Neural crest cell (in vitro differentiated cells): ENCODE measurements at places on chromosomes 4 and X. TPM values are rescaled to one million over a fixed set of nuclear protein-coding genes. Genes with fewer than 3 reads are reported as not detected.

- no peak for DNase-seq
- no peaks in the 10 kb centered on the region for H3K27me3 ChIP-seq
- no peaks in the 10 kb centered on the region for H3K36me3 ChIP-seq
- no peak overlapping the region for H3K4me3 ChIP-seq
- H3K4me1 ChIP-seq, result peaks cover 22% of the 10 kb centered on the region
Observed at GRCh38 chr4:94566420-94566819, 114.7 kb downstream of the PDLIM5 start.

The CCDC120 gene
- total RNA-seq, result 13.8 and 14.7 TPM in 2 replicates

The AFP gene
- not detected in 2 replicates for total RNA-seq

DNA sequence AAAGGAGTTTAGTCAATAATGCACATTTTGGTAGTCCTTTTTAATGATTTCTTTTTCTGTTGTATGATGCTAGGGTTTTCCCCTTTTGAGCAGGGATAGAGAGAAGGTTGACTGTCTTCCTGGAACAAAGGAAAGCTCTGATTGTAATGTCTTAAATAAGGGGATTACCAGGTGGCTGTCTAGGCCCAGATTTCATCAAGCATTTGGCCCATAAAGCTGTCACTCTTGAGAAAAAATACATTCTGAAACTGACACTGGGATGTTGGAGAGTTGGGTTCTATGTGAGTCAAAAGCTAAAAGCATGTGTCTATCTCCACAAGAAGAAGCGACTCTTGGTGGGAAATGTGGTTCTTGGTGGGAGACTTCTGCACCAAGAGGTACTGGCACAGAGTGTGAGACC, 26.4 kb downstream of the KIAA1210 start:
- DNase-seq, result no peak
- H3K27ac ChIP-seq, result no peak overlapping the region
- H3K4me3 ChIP-seq, result no peak overlapping the region
- no peaks in the 10 kb centered on the region for H3K27me3 ChIP-seq
- no peaks in the 10 kb centered on the region for H3K36me3 ChIP-seq

GRCh38 chr4:145613566-145614232, 5.5 kb upstream of the MMAA start:
- no peaks in the 10 kb centered on the region for H3K36me3 ChIP-seq
- no peak overlapping the region for H3K4me3 ChIP-seq
- H3K27ac ChIP-seq, result peak overlapping the region; percentile 27

The WAS gene
- total RNA-seq, result 0.64 and 0.70 TPM in 2 replicates

DNA sequence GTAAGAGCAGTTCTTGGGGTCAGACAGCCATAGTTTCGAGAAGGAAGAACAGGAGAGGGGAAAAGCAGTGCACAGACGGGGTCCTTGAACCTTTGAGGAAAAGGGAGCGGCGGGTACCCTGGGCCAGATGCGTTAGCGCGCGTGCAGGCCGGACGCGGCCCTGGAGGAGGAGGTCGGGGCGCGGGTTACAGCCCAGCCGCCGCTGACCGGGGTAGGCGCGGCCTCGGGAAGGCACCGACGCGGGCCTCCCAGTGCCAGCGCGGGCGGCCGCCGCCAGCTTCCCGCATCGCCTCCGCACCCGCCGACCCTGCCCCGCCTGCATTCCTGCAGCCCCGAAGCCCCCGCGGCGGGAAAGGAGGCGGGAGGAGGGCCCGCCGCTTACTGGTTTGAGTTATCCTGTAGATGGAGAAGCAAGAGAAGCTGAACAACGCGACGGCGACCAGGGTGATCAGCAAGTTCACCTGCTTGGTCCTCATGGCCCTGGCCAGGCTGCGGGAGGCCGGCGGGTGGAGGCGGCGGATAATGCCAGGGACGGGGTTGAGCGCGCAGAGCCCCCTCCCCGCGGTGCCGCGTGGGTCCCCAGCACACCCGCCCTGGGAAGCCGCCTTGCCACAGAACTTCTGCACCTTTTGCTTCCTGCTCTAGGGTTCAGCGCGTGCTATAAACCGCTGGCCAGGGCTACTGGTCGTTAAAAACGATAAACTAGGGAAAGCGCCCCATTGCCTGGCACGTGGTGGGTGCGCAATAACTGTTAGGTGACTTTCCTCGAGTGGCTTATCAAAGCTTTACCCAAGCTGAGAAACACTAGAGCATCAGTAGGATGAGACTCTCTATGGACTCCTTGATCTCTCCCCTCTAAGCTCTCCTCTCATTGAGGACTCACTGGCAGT, at the start of gene MGAT4D:
TSS of gene MGAT4D (minus strand) at position 547 of the 890 bp plus-strand sequence. CDS start at position 476, 71 bp downstream.
- H3K27ac ChIP-seq, result no peak within 1 kb of the TSS
- H3K4me3 ChIP-seq, result peak within 1 kb of the TSS; percentile 74
- peaks cover 4% of the 10 kb centered on the region for H3K4me1 ChIP-seq
- H3K27me3 ChIP-seq, result peaks cover 68% of the 10 kb centered on the region
- DNase-seq, result peak; percentile 16

The ASB5 gene
- total RNA-seq, result not detected in 2 replicates

The SSX4B gene
- total RNA-seq, result not detected in 2 replicates

DNA sequence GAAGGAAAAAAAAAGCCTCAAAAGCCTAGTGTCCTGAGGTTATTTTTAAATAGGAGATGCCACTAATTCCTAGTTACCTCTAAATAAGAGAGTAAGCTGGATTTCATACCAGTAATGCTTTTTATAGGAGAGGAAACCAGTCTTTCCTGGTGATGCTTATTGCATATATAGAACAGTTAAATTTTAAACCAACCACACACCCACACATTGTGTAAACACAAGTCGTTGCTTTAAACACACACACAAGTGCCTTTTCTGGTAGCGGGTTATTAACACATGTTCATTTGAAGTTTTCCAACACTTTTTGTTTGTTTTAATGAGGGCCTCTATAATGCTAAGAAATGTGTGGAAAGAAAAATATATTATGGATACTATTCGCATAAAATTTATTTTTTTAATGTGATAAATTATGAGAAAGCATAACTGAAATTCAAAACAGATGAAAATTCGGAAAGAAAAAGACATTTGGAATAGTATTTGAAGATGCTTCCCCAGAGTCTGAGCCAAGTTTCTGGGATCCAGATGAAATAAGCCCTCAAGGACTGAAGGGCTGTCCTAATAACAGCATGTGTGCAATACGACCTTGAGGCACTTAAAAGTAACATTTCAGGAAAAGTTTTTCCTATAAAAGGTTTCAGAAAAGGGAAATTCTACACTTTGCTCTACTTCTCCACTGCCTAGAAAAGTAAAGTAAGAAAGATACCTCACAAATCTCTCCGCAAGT, 2.0 kb downstream of the ANTXR2 start:
- no peak overlapping the region for H3K27ac ChIP-seq
- peaks cover 4% of the 10 kb centered on the region for H3K36me3 ChIP-seq
- peaks cover 24% of the 10 kb centered on the region for H3K4me1 ChIP-seq
- no peaks in the 10 kb centered on the region for H3K27me3 ChIP-seq
- no peak for DNase-seq
- H3K4me3 ChIP-seq, result peak overlapping the region; percentile 96

- H3K4me3 ChIP-seq, result no peak overlapping the region
- H3K36me3 ChIP-seq, result no peaks in the 10 kb centered on the region
- no peaks in the 10 kb centered on the region for H3K27me3 ChIP-seq
- no peak overlapping the region for H3K27ac ChIP-seq
Observed at GRCh38 chr4:188300385-188300784, 161.1 kb downstream of the TRIML1 start.

GRCh38 chr4:113539408-113539807, 222.1 kb downstream of the CAMK2D start:
- H3K4me1 ChIP-seq, result peaks cover 3% of the 10 kb centered on the region
- peaks cover 7% of the 10 kb centered on the region for H3K36me3 ChIP-seq
- no peak for DNase-seq
- no peak overlapping the region for H3K4me3 ChIP-seq
- H3K27ac ChIP-seq, result no peak overlapping the region
- H3K27me3 ChIP-seq, result no peaks in the 10 kb centered on the region

DNA sequence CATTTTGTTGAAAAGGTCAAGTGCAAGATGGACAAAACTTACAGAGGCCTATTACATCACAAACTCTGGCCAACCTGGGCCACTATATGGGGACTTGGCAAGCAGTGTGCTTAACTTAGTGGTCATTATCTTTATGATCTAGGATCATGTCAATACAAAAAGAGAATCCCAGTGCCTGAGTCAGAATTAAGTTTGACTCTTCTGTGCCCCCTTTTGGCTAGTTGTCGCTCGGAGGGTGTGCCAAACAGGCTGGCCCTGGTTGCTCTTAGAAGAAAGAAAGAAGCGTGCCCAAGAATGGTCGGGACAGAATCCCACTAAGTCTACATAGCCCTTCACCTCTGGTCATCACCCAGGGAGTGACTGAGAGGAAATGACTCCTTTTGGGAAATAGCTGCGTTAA, 100.1 kb downstream of the EIF4E start:
- DNase-seq, result no peak
- no peak overlapping the region for H3K4me3 ChIP-seq

The SLIT2 gene
- total RNA-seq, result 21.8 and 22.1 TPM in 2 replicates

GRCh38 chr4:142909908-142910307, 63.8 kb upstream of the INPP4B start:
- H3K27ac ChIP-seq, result no peak overlapping the region
- no peaks in the 10 kb centered on the region for H3K4me1 ChIP-seq
- peaks cover 3% of the 10 kb centered on the region for H3K27me3 ChIP-seq
- DNase-seq, result no peak
- H3K36me3 ChIP-seq, result peaks cover 10% of the 10 kb centered on the region

DNA sequence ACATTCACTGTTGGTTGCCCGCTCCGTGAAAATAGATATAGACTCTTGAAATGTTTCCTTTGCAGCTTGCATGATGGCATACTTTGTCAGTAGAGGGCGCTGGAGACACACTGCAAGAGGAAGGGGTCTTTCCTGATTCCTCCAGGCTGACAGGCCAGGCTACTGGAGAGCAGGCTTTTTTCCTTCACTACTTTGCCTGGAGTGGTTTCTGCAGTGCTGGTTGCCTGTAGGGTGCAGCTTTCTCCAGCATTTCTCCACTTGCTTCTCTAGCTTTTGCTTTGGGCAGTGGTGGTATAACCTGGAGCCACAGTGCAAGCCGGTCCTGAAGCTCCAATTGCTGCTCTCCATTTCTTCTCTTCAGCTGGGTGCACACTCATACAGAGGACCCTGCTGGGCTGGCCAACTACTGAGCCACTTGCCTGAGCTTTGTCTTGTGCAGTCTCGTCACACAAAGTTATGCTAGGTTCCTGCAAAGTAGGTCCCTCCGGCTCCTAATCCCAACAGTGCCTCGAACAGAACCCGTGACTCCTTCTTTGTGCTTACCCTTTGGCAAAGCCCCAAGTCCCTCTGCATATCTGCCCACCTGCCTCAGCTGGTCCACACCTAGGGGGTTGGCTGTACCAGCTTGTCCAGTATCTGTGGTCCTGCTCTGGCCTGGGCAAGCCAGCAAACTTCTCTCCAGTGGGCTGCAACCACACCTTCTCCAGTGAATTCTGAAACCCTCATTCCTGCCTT, 46.3 kb downstream of the RASSF6 start:
- H3K4me3 ChIP-seq, result no peak overlapping the region
- no peaks in the 10 kb centered on the region for H3K36me3 ChIP-seq
- no peaks in the 10 kb centered on the region for H3K27me3 ChIP-seq

GRCh38 chr4:78091534-78091933, 34.4 kb downstream of the FRAS1 start:
- H3K36me3 ChIP-seq, result no peaks in the 10 kb centered on the region
- H3K27me3 ChIP-seq, result no peaks in the 10 kb centered on the region
- DNase-seq, result no peak
- H3K27ac ChIP-seq, result no peak overlapping the region
- no peak overlapping the region for H3K4me3 ChIP-seq

The KDM5C gene
- 94.9 and 98.7 TPM in 2 replicates for total RNA-seq

DNA sequence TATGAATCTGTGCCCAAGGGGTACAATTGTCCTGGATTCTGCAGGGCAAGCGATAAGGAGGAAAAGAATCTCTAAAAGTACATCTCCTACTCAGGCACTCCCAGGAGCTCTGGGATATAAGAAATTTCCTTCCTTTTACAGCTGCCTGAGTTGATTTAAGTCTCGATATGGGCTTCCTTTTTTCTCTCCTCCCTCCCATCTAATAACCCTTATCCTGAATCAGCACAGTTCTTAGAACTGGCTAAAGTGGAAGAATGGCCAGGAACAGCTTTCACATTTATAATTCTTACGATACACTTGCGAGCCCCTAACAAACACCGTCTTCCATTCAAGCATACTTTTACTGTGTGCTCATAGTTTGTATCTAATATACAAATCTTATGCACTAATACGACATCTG, 21.2 kb downstream of the LRP2BP start:
- H3K27me3 ChIP-seq, result no peaks in the 10 kb centered on the region
- H3K27ac ChIP-seq, result no peak overlapping the region
- peaks cover 21% of the 10 kb centered on the region for H3K36me3 ChIP-seq
- H3K4me3 ChIP-seq, result no peak overlapping the region

The VCX3B gene
- not detected in 2 replicates for total RNA-seq

- no peaks in the 10 kb centered on the region for H3K36me3 ChIP-seq
- no peaks in the 10 kb centered on the region for H3K4me1 ChIP-seq
- no peak for DNase-seq
- H3K27ac ChIP-seq, result no peak overlapping the region
- no peak overlapping the region for H3K4me3 ChIP-seq
- no peaks in the 10 kb centered on the region for H3K27me3 ChIP-seq
Observed at GRCh38 chr4:19711871-19712270, 539.8 kb upstream of the SLIT2 start.

The ALAS2 gene
- total RNA-seq, result not detected in 2 replicates

The TCEAL7 gene
- 15.3 and 18.9 TPM in 2 replicates for total RNA-seq

- peaks cover 9% of the 10 kb centered on the region for H3K4me1 ChIP-seq
- H3K4me3 ChIP-seq, result peak overlapping the region; percentile 98
- H3K36me3 ChIP-seq, result no peaks in the 10 kb centered on the region
- peak overlapping the region; percentile 96 for H3K27ac ChIP-seq
Observed at GRCh38 chrX:44874420-44875184, 1.6 kb downstream of the KDM6A start.
